ENCODE measurements at places on chromosomes 7 and 10.

DNA sequence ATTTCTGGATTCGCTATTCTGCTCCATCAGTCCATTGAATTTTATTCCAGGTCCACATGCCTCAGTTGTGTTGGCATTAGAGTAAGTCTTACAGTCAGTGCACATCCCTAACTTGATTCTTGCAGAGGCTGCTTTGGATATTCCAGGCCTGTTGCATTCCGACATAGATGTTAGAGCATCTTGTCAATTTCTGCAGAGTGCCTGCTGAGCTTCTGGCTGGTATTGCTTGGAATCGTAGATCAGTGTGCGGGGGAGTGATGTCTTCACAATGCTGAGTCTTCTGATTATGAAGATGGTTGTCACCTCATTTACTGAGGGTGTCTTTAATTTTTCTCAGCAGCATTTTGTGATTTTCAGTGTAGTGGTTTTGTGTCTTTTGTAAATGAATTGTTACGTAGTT is 45.2 kb downstream of the INPP5A start:
- DNase-seq = no peak

- DNase-seq = no peak
Measured at GRCh38 chr7:128025819-128026218, 5.4 kb downstream of the LRRC4 start.

GRCh38 chr7:96823274-96823673 is 113.6 kb upstream of the SEM1 start:
- DNase-seq = no peak

GRCh38 chr7:16264036-16264819 is 157.1 kb downstream of the CRPPA start:
- DNase-seq = no peak

- DNase-seq = no peak
Measured at GRCh38 chr7:101612885-101613515, 16.1 kb downstream of the MYL10 start.

- DNase-seq = no peak
Measured at GRCh38 chr7:29779017-29779416, 27.3 kb upstream of the WIPF3 start.

Data from 8988T (cell line).